ENCODE measurements at places on chromosomes 2 and 18.

DNA sequence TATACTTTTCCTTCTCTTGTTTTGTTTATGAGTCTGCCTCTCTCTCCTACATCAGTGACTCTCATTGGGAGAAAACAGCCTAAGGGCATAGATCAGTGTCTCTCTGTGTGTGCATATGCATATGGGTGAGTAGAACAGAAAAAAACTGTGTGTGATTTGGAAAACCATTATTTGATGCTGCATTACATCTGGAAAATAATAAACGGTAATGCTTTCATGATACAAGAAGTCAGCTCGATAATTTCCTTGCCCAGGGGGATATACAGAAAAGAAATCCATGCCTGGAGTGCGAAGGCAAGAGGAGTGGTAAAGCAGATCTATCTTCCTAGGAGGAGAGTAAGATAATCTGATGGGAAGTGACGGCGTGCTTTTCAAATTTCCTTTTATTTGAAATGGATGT, 221.5 kb upstream of the LYPD1 start:
- DNase-seq, result no peak

DNA sequence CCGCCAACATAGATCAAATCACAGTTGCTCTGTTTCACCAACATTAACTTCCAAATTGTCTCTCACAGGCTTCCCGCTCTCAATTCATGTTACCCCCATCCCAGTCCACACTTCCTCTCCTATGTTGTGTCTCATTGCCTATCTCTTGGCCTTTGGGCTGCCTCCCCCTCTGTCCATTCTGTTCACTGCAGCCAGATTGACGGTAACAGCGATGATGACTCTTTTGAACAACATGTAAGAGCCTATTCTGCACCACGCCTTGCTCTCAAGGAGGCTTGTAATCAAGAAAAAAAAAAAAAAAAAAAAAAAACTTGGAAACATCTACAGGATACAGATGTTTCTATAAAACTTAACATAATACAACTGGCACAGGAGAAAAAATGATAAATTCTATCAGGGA, 77.3 kb upstream of the RMDN2 start:
- DNase-seq, result no peak

DNA sequence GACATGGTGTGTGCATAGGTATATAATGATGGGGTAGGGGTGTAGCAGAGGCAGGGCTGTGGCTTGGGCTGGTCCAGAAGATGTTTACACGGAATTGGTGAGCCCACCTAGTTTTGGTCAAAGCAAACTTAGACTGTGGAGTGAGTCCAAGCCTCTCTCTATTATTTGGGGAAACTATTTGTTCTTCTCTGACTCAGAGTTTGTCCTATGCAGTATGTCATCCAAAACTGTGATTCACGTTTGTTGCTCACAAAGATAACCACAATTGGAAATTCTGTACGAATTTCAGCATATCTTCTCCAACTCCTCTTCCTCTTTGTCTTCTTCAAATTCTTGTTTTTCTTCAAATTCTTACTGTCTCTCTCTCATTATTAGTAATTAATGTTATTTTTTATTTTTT, 292.9 kb downstream of the XIRP2 start:
- DNase-seq, result no peak

- no peak for DNase-seq
These were observed 31.0 kb upstream of the SNTG2 start for GRCh38 chr2:919672-920071.

- no peak for DNase-seq
These were observed 685.6 kb upstream of the SALL3 start for GRCh38 chr18:78293940-78294541.

DNA sequence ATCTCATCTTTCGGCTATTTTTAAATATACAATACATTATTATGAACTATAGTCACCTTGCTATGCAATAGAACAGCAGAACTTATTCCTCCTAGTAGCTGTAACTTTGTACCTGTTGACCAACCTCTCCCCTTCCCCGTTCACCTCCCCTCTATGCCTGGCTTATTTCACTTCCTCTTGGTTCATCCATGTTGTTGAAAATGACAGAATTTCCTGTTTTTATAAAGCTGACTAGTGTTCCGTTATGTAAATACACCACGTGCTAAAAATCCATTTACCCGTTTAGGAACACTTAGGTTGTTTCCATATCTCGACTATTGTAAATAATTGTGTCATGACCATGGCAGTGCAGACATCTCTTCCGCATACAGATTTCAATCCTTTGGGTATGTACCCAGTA, 10.3 kb downstream of the ALPI start:
- DNase-seq, result no peak

GRCh38 chr2:234392041-234392615, 104.8 kb downstream of the ARL4C start:
- no peak for DNase-seq

DNA sequence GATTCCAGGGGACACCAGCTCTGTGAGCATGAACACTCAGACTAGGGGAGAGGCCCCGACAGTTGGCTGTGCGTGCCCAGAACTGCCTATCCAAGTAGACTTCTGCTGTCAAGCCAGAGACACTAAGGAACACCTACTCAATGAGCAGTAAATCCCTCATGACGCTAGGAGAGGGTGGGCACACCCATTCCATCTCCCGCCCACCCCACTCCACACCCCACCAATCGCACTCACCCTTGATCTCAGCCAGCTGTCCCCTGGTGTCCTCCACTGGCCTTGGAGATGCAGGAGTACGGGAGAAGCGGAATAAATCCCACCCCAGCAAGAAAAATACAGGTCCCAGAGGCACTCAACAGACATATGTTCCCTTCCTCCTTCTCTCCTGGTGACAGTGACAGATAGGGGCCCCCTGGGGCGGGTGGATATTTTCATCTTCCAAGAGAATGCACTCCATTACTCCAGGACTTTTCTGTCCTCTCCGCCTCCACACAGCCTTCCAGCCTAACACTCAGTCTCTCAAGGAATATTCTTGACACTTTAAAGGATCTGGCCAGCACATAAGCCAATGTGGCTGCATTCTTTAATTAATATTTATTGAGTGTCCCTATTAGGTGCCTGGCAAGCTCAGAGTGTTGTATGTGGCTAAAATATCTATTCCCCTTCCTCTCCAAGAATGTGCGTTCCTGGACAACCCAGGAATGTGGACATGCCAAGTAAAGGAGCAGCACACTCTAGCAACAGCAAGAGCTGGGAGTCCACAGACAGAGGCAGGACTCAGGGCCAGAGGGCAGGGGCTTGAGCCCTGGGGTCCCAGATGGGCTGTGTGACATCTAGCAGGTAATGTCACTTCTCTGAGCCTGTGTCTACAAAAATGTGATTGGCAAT, 13.1 kb upstream of the SMAD7 start:
- no peak for DNase-seq

DNA sequence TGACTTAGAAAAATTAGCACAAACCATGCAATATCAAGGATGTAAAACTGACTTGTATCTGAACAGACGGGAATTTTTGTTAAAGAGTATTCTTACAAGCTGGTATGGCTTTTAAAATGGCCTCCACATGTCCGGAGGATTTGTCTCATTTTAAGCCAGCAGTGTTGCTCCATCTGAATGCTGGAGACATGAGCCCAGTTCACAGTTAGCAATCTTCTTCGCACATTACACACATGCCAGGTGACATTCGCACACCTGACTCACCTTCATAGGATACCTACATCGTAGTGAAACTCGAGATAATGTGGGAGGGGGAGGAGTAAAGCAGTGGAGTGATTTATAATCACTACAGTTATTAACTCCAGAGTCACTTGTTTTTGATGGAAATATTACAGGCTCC, 231.8 kb upstream of the RBBP8 start:
- no peak for DNase-seq

DNA sequence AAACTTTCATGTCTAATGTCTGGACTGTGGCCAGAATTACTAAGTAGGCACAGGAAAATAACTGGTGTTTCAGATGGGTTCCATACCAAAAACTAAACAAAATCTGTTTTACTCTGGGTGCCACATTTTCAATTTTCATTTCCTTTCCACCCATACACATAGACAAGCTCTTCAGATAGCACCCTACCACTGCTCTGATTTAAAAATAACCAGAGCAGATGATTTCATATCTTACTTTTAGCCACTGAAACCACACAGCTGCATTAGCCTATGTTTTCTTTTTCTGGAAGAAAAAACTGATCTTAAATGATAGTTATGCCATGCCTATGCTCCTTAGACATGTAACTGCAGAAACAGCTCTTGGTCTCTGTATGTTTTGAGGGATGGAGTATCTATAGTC, 647.6 kb downstream of the CPS1 start:
- no peak for DNase-seq

GRCh38 chr2:10238991-10239485, 63.7 kb upstream of the HPCAL1 start:
- DNase-seq, result no peak

DNA sequence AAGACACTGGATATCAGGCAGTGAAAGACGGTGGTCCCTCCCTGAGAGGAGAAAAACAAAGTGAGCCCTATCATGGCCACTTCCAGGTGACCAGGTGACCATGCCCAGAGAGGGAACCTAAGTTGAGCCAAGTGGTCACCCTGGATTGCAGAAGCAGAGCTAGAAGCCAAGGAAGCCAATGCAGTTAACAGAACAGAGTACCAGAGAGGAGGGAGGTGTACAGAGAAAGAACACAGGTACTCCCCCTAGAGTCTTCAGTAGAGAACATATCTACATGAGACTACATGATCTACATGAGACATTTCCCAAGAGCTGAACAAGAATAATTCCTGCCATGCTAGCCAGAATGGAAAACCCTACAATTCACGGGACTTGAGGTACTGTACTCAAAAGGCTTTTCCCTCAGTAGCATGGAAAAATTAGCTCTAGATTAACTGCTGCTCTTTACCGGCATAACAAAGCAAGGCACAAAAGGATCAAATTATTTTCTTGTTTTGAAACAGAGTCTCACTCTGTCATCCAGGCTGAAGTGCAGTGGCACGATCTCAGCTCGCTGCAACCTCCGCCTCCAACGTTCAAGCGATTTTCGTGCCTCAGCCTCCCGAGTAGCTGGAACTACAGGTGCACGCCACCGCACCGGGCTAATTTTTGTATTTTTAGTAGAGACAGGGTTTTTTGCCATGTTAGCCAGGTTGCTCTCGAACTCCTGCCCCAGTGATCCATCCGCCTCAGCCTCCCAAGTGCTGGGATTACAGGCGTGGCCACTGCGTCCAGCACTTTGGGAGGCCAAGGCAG, 23.5 kb downstream of the ROCK2 start:
- no peak for DNase-seq

GRCh38 chr2:15763822-15764682, 172.4 kb downstream of the DDX1 start:
- no peak for DNase-seq

DNA sequence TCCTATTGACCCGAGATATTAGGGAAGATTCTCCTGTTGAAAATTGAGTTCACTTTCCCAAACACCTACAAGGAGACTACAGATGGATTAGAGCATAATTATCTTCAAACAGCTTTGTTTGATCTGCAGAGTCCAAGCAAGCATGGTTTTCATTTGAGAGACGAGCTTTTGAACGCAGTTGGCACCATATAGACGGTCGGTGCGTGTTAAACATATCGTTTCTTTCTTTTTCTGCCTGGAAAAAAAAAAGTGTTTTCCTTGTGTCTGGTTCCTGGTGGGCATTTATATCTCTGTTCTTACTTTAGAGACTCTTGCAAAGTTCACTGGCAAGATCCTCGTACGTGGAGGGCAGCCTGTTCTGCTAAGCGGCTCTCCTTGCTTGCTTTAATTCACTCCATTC, 248.9 kb downstream of the TMEM182 start:
- DNase-seq, result no peak

GRCh38 chr2:20040489-20041172, 10.8 kb downstream of the LAPTM4A start:
- peak; percentile 33 for DNase-seq

GRCh38 chr2:45494275-45494977, 116.6 kb downstream of the SRBD1 start:
- DNase-seq, result peak; percentile 8

DNA sequence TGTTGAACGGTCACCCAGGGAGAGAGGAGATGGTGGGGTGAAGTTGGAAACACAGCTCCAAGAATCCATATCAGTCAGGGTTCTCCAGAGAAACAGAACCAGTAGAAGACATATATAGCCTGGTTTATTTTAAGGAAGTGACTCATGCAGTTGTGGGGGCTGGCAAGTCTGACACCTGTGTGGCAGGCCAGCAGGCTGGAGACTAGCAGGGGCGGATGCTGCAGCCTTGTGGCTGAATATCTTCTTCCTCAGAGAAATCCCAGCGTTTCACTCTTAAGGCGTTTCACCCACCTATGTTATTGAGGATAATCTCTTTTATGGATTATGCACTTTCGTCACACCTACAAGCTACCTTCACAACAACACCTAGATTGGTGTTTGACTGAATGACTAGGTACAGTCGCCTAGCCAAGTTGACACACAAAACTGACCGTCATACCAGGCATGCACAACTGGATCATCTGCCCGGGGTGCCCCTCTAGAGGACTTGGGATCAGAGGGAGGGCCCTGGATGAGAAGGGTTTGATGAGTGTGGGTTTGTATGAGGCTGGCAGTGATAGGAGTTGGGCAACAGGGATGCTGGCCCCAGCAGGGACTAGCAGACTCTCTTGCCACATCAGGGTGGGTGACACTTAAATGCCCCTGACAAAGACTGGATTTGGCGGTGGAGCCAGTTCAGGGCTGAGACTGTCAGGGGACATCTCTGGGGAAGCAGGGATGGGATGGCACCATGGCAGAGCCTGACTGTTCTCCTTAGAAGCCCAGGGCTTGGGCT, 23.4 kb downstream of the MROH2A start:
- DNase-seq, result no peak

GRCh38 chr2:67309281-67309680, 87.9 kb upstream of the ETAA1 start:
- no peak for DNase-seq

- no peak for DNase-seq
These were observed 134.9 kb upstream of the KYNU start for GRCh38 chr2:142742371-142743214.
